ENCODE measurements at places on chromosomes 3 and 15.
A peak's percentile ranks its signal among the peaks of the same experiment; 100 is the strongest.

GRCh38 chr15:35630532-35630931 is 84.6 kb upstream of the DPH6 start:
- no peak for DNase-seq

DNA sequence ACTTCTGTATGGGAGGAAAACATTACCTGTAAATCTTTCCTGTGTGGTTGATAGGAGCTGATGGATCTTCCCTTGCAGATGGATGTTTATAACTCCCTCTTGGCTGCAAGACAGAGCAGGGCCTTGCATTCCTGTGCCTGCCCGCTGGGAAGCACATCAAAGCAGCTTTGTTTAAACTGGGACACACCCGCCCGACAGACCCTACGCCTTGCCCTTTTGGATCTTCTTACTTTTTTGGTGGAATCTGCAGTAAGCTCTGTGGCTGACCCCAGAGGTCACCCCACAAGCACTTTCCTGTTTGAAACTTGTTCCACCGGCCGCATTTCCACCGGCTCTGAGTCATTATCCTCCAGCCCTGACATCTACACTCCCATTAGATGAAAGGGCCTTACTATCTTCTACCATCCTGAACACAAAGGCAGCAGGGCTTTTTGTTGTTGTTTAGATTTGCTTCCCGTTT is 244.1 kb upstream of the STT3B start:
- no peak for DNase-seq

- no peak for DNase-seq
Observed at GRCh38 chr15:47933865-47934264, 186.9 kb upstream of the SLC24A5 start.

DNA sequence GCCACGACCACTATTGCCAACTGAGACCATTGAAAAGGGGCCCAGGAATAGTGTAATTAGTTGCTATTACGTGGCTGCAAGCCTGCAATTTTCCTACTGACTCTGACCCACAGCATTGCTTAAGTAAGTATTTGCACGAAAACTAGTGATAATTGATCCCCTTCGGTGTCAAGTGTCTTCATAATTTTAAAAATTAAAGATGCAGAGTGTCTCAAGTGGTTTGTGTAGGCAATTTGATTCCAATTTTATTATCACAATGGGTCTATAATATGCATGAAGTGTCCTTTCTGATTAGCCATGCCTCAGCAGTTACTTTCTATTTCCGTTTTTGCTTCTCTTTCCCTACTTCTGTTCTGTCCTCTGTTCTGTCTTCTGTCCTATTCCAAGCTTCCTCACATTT is 259.2 kb downstream of the C3orf38 start:
- DNase-seq = no peak

DNA sequence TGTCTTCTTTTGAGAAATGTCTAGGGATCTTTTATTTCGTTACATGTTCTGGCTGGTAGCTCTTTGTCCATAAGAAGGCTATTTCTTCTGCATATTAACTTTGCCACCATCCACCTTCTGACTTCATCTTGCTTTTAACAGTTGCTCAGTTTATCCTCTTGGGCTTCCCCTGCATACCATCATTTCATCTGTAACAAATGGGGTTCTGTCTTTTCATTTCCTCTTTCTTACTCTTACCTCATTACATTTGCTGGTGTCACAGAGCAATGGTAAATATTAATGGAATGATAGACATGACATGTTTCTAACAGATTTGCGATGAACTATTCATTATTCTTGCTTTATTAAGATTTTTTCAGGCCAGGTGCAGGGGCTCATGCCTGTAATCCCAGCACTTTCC is 62.4 kb downstream of the GASK1A start:
- DNase-seq = no peak

DNA sequence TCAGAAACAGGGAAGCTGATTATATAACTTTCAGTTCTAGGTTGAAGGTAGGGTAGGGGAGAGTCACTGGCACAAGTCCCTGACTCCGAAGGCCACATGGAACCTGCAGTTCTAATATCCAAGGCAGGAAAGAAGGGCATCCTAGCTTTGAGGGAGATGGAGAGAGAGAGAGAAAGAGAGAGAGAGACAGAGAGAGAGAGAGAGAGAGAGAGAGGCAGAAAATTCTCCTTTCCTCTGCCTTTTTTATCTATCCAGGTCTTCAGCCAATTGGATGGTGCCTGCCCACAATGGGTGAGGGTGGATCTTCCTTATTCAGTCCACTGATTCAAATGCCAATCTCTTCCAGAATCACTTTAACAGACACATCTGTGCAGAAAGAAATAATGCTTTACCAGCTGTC is 35.7 kb upstream of the TMEM45A start:
- no peak for DNase-seq

GRCh38 chr15:96331144-96331944 is 844 bp downstream of the NR2F2 start:
- DNase-seq = no peak

DNA sequence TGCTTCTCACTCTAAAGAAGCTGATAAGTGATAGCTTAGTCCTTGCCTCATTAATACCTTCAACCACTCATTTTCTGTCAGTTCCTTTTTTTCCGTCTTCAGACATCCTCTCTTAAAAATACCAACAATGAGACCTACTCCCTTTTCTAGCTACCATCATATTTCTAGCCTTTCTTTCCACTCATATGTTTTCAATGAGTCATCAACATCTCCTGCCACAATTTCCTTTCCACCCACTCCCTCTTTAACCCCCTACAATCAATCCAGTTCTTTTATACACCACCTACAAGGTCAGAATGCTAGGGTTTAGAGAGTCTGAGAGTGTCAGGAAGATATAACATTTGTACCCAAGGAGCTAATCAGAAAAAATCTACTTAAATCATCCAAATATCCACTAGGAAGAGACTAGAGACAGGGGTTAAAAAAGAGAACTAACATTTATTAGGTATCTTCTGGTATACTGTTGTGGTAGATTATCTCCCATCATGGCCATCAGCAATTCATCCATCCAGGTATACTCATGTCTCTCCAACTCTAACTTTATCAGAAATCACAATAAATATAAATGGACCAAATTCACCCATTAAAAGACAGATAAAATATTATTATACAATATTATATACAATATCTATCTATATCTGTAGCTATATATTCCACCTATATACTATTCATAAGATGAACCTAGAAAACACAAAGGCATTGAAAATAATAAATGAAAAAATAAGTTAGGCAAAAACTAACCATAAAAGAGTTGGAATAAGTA is 42.5 kb downstream of the MYLK start:
- no peak for DNase-seq

DNA sequence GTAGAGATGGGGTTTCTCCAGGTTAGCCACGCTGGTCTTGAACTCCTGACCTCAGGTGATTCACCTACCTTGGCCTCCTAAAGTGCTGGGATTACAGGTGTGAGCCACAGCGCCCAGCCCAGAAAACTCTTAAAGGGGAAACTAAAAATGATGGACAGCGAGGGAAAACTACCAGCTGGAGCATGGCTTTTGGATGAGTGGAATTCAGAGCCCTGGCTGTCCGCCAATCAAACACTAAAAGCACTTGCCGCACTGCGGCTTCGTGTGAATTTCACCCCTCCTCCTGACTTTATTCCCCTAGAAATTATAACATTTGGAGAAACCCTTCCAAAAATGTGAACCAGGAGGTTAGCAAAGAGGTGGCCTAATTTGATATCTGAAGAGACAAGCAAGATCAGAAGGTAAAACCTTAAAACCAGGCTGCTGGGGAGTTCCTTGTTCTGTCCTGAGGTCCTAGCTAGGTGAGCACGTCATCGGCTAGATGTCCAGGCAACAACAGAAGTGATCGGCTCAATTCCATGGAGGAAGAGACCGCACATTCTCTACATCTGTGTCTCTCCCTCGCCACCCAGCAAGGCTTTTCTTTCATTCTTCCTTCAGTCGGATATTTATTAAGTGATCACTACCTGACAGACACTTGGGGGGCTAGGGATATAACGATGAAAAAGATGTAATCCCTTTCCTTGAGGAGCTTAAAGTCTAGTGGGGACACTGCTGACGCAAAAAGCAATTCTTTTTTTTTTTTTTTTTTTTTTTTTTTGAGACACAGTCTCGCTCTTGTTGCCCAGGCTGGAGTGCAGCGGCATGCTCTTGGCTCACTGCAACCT is 1.7 kb downstream of the TM4SF19 start:
- DNase-seq = no peak

DNA sequence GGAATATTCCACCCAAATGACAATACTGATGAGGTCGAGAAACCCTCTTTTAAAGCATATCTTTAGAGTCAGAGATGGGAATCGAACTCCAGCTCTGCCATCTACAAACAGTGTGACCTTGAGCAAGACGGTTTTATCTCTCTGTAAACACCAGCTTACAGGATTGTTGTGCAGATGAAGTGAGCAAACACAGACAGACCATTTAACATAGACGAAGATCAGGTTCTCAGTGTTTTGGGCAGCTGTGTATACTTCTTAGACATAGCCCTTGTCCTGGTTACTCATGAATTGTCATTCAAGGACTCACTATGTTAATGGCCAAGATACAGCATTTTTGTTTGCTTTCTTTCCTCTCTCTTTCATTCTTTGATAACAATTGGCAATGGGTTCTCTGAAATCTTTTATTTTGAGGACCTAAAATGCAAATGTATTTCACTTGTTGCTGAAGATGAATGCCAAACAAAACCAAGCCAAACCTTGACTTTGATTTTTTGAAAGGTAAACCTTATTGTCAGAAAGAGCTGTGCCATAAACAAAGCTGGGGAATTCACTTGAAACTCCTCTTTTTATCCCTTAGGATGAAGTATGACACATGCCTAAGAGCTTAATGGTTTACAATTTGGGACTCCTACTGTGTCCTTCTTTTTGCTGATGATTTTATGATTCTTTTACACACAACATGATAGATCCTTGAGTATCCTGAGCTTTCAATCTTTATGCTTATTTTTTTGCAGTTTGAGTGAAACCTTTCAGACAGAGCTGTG is 250.0 kb upstream of the PDZRN3 start:
- peak; percentile 56 for DNase-seq

DNA sequence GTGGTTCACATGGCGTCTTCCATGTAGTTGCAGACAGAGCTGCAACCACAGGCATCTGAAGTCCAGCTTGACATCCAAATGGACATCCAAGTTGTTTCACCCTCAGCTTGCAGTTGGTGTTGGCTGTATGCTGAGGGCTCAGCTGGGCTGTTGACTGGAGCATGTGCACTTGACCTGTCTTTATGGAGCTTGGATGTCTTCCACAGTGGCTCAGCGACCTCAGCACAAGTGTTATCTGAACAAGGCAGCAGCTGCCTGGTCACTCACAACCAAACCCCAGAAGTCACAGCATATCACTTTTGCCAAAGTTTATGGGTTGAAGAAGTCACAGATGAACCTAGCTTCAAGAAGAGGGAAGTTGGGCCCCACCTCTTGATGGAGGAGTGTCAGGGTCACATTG is 92.9 kb downstream of the TPRA1 start:
- DNase-seq = no peak

DNA sequence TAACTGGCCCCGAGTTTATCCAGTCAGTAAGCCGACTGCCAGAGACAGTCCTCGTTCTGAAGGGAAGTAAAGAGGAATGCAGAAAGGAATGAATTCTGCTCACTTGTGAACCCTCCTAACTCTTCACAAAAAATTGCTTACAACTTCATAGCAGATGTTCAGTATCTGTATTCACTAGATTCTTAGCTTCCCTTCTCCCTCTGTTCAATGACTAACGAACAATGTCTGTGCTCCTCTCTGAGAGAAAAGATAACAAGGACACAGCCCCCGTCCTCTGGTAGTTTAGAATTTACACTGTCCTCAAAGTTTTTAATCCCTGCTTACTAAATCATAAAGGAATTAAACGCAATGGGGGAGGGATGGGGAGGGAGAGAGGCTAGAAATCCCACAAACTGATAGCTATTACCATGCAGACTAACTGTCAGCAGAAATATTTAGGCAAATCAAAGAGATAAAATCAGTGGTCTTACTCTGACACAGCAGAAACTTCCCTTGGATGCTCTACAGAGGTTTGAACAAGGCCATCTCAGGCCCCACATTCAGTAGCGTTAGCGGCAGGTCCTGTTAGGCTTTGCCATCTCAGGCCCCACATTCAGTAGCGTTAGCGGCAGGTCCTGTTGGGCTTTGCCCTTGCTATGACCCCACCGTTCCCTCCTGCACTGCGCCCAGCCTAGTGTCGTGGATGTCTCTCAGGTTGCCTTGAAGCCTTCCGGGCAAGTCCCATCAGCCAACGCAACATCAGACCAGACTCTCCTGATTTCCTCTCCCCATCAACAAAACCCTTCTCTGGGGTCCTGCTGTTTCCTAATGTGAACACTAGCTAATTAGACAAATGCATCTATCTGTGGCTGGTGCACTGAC is 23.4 kb downstream of the NRROS start:
- no peak for DNase-seq

DNA sequence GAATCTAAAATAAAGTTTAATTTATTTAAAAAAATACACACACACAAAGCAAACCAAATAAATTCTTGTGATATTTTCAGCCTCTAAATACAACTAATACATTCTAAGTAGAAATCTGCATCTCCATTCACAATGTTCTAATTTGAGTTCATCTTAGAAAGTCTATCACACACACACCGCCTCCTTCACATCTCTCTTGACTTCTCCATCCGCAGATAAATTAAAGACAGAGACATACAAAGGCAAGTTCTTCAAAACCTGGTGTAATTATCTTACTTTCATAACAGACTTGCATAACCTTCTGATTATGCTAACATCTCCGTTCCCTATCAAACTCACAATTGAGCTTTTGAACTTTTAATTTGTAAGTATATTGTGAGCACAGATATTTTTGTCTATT is 657.3 kb downstream of the VGLL3 start:
- DNase-seq = no peak
